Right ventricle myocardium superior (tissue), 1 donor: ENCODE measurements at places on chromosomes 2 and 18. TPM values are rescaled to one million over a fixed set of nuclear protein-coding genes. Genes with fewer than 3 reads are reported as not detected.

DNA sequence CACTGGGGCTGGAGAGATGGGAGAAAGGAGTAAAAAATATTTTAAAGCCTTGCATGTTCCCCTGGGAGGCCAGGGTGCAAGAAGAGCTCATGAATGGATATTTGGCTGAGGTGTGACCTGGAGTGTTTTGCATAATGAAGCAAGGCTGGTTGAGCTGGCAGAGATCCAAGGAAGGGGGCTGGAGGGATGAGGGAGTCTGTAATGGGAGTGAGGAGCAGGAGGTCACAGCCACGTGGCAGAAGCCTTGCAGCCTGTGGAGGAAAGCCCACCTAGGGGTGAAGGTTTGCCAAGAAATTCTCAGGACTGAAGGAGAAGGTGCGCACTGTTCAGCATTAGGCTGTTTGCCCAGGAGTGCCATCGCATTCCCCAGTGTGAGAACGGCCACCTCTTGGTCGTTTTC, 40.3 kb upstream of the ATP8B1 start:
- no peak for DNase-seq

GRCh38 chr2:113181258-113182051, 7.7 kb downstream of the PSD4 start:
- DNase-seq: no peak

DNA sequence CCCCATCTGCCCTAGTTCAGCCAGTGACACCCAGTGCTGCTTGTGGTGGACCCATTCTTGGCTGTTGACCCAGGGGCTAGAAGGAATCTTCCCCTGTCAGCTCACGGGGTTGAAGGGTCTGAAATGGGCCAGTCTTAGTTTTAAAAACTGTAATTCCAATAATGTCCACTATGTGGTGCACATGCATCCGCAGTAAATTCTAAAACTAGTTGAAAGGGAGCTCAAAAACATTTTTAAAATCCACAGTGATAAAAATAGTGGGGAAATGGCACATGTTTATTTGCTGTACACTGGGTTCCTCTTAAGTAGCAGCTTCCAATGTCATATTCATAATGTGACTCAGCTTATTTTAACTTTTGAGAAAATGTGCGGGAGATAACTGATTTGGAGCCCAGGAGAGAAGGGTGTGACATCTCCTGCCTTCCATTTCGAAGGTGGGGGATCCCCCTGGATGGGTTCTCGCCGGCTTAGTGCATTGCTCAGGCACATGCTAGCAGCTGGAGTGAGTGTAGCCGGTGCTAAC, 32.8 kb downstream of the GRHL1 start:
- DNase-seq: no peak

- DNase-seq: no peak
These were observed 14.7 kb upstream of the EPG5 start for GRCh38 chr18:45981821-45982220.

DNA sequence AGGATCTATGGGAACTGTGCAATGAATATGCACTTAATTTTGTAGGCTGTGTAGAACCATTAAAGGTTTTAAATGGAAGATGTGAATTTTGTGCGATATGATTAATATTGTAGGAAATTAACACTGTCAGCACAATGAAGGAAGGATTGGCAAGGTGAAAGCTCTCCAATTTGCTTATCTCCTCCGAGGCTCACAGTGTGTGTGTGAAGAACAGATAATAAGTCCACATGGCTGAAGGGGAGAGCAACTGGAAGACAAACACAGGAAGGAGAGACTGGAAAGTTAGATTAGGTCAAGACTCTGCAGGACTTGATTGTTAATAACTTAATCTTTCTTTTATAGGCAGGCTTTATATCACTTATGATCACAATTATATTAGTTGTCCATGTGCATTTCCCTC, 269.7 kb upstream of the VRK2 start:
- no peak for DNase-seq

- DNase-seq: no peak
These were observed 57.1 kb downstream of the TRABD2A start for GRCh38 chr2:84823788-84824187.

DNA sequence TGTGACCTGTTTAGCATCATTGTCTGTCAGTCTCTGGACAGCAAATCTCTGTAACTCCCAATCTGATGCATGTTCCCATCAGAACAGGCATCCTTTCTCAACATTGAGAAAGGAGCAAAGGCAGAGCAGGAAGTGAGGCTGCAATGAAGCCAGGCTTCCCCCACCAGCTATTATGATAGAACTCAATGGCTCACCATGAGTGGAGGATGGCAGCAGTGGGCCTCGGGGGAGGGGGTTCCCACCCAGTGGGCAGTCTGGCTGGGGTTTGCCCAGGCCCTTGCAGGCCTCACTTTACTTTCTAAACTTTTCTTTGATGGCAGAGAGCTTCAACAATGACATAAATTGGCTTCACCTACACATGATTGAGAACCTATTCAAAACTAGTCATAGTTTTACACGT, 240.6 kb upstream of the CXCR4 start:
- no peak for DNase-seq

GRCh38 chr2:7703543-7704144, 786.4 kb downstream of the RNF144A start:
- DNase-seq: no peak

DNA sequence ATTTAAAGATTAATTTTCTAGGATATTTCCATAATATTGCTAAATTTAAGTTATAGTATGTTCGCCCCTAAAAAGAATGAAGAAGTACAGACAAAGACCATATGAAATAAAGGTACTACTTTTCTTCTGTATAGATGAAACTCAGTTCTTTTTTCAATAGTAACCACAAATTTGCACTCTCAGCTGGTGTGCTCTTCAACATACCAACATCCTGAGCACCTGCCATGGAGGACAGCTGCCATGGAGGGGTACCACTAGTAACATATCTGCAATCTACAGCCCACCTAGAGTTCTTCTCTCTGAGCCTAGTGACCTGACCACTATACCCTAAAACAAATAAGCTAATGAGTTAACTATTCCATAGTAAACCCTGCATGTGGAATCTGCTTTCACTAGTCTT, 36.8 kb upstream of the ERCC3 start:
- DNase-seq: no peak

DNA sequence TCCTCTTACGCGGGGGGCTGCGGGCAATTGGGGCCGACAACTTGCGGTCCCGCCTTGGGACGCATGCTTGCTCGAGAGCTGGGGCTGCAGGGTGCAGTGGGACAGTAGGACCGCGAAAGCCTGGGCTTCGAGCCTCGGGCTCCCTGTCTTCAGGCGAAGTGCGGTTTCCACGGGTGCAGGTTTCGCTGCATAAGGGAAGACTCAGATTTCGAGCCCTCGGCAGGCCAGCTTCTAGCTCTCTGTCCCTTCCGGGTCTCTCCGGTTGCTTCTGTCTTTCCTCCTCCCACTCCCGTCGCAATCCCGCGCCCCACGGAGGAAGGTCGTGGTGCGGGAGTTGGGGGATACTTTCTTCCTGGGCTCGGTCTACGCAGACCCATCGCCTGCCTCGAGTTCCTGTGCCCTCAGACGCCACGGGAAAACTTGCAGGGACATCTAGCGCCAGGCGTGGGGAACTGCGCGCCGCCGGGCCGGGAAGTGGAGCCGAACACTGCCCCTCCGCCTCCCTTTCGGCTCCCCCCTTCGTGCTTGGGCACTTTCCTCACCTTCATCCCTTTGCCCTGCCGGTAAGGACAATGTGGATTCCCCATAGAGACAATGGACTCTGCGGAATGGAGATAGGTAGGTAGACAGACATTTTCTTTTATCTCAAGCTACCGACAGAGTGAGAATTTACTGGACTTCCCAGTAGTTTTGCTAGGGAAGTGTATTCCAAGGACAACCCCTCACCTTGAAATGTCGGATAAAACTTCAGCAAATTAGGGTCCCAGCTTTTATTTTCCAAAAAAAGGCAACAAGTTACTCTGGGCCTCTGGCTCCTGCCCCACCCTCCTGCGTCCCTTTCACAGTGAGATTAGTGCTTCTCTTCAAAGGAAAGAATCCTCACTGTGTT, 4.2 kb upstream of the HOXD13 start:
- peak; percentile 67 for DNase-seq

GRCh38 chr2:175147186-175147585, 20.8 kb downstream of the ATF2 start:
- no peak for DNase-seq

DNA sequence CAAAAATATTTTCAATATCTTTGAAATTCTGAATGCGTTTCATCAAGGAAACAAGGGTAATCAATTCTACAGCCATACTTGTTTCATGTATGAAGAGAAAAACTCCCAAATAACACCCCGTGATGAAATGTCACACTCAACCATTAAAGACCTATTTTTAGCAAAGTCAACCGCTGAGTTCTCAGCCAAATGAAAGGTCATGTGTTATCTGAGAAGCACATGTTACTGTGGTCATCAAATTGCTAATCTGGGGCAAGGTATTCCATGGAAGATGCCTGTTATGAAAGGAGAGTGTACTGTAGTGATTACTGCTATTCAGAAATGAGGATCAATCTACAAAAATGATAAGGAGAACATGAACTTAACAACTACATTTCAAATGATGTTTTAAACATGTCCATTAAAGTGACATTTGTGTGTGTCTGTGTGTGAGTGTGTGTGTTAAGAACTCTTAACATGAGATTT, 126.7 kb downstream of the BCL2 start:
- no peak for DNase-seq

GRCh38 chr18:58789876-58790240, 74.8 kb upstream of the ZNF532 start:
- DNase-seq: no peak

GRCh38 chr2:127733816-127734537, 32.7 kb downstream of the SFT2D3 start:
- DNase-seq: no peak

- DNase-seq: no peak
These were observed 61.6 kb downstream of the MFSD6 start for GRCh38 chr2:190469771-190470170.

- no peak for DNase-seq
These were observed 47.6 kb upstream of the TSPYL6 start for GRCh38 chr2:54303631-54304030.

GRCh38 chr18:57624988-57625387, 3.4 kb upstream of the NARS1 start:
- no peak for DNase-seq

DNA sequence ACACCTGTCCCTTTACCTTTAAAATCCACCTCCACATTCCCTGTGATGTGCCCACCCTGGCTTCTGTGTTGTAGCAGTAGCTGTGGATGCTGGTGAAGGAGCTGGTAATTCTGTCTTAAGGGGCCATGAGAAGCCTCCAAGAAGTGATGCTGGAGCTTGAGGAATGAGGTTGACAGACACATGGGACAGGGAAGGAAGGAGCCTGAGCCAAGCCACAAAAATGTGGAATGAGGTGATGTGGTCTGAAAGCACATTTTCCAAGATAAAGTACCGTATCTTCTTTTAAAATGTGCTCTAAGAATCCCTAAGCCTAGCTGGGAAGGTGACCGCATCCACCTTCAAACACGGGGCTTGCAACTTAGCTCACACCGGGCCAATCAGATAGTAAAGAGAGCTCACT, 31.2 kb downstream of the VWA3B start:
- no peak for DNase-seq

GRCh38 chr18:23237524-23238151, 102.4 kb downstream of the CABLES1 start:
- DNase-seq: peak; percentile 67

GRCh38 chr2:83058683-83059082, 1400.4 kb downstream of the SUCLG1 start:
- DNase-seq: no peak

DNA sequence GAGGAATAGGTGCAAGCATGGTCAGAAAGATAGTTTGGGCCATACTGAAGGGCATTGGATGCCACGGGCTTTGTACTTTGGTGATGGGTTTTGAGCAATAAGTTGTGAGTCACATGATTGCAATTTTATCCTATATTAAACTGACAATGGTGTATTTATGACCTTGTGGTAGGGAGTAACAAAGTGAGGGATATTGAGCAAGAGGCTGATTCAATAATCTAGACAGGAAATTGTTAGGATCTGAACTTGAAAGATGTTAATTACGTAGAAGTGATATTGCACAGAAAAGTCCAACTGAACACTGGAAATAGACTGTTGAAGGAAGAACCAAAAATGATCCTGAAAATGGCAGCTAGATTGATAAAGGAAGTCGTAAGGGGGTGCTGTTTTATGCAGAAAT, 46.6 kb upstream of the TCF4 start:
- DNase-seq: no peak

GRCh38 chr2:28663359-28663758, 88.3 kb upstream of the PPP1CB start:
- DNase-seq: no peak

GRCh38 chr2:109242210-109242653, 113.2 kb downstream of the SH3RF3 start:
- peak; percentile 61 for DNase-seq

DNA sequence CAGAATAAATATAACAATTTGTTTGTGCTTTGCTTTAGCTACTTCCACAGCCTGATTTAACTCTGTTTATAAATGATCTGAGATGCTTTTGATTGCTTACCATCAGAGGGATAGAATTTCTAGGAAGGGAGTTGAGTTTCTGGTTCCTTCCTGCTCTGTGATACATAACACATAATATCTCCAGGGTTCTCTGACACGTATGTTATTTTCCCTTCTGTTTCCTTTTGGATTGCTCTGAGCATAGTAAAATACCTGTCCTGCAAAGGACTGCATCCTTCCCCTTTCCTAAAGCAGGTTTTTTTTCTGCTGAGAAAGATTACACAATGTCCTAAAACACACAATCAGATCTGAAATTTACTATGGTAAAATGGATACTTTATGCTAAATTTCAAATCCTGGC, 76.1 kb downstream of the CABYR start:
- no peak for DNase-seq

GRCh38 chr2:182444170-182444569, 17.3 kb upstream of the PDE1A start:
- DNase-seq: no peak

GRCh38 chr2:168565512-168565911, 109.4 kb downstream of the CERS6 start:
- DNase-seq: no peak

DNA sequence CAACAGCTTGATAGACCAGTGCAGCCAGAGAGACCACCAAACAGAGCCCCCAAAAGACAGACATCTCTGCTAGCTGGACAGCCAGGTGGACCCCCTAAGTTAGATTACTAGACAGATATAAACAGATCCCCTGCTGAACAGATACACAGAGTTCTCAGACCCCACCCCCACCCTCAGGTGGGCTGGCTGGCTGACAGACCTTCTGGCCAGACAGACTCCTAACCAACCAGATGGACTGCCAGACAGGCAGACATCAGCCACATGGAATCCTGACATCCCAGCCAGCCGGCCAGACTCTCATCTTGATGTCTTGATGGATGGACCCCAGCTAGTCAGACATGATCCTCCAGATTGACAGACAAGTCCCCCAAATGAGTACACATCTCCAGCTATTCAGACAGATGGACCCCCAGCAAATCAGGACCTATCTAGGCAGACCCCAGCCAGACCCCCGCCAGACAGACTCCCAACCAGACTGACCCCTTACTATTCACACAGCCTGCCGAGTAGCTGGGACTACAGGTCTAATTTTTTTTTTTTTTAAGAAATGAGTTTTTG, 18.0 kb downstream of the PTPN18 start:
- DNase-seq: no peak

Gene STAM2
- 22.6 TPM for total RNA-seq

Gene ABHD1
- total RNA-seq: 4.0 TPM

Gene ZEB2
- total RNA-seq: 81.0 TPM

Gene KCNE4
- 3.2 TPM for total RNA-seq

Gene COL4A4
- total RNA-seq: 10.3 TPM

Gene PRKD3
- total RNA-seq: 10.4 TPM

Gene TWIST2
- total RNA-seq: 1.9 TPM
